Fibroblast of skin of left quadriceps (primary cell): ENCODE measurements at places on chromosomes 1 and 21.

DNA sequence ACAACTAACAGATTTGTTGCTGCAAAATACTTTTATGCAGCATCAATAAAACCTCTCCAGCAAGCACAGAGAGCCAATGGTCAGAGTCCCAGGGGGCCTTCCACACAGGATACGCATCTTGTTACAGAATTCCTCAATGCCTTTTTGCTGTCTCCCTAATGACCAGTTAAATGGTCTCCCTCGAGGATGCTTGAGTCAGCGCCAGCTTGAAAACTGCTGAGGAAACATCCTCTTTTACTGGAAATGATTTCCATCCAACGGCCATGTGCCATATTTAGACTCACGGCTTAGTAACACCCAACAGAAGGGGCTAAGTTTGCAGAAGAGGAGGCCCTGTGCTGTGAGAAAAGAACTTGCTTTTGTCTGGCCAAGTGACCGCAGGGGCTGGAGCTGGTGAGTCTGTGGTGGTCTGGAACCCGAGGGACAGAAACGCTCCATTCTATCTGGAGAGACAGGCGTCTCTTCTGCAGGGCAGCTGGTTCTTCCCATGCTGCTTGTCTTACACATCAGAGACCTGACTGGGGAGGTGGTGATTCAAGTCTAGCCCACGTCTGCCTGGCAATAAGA, 496.4 kb downstream of the SETD4 start:
- DNase-seq: peak; percentile 99

DNA sequence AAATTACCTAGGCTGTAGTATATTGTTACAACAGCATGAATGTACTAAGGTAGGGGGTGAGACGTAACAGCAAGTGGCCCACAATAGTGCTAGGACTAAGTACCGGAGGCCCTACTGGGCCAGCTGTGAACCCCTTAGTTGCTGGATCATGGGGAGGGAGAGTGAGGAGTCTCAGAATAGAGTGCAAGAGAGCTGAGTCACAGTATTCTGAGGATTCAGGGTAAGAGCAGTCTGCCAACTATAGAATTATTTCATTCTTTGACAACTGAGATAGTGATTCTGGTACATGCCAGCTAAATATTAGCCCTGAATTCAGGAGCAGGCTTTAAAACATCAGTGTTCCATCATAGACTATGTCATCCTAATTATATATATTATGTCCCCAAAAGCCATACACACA, 218.7 kb downstream of the TM2D1 start:
- DNase-seq: no peak

DNA sequence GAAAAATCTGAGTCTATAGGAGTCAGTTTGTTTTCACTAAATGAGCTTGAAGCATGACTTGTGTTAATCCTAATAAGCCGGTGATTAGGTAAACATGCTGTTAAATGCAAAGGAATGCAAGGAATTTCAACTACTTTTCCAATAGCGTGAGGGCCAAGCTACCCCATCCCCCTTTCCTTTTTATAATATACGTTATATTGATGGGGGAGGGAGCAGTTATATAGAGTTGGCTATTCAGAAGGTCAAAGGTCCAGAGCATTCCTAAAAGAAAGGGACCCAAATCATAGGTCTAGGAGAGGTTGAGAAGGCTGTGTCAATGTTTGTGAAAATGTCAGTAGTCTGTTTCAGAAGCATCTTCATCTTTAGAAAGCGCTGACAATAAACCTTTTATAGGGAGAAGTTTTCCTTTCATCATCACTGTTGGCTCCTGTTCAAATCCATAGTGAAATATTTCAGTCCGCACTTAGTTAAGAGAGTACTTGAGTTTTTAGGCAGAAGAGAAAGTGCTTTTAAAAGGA, 3.8 kb downstream of the CCN1 start:
- peak; percentile 93 for DNase-seq

DNA sequence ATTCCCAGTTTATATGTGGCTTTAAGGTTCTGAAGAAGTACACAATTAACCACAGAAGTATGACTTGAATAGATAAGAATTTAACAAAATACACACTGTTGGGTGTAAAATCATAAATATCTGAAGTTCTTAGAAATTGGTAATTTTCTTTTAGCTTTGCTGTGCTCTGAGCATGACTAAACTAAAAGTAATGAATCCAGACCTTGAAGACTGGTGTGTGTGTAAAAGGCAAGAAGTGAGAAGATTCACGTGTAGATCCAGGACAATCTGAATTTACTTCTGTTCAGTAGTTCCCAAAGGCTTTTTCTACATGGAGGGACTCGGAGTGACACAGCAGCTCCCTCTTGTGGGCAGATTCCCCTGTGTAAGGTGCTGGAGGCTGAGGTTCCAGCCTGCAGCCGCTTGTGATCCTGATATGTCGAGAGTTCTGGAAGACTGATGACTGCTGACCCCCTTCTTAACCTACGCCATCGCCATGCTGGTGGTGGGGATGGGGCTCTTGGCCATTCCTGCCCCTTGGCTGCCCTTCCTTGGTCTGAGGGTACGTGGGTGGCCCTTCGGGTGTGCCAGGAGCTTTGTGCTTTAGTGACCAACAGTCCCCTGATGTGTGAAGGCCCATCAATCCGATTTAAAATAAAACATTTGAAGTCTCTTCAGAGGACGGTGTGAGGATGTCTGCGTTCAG, 62.7 kb downstream of the ADARB1 start:
- peak; percentile 84 for DNase-seq

- DNase-seq: no peak
Observed at GRCh38 chr1:60990714-60991090, 91.7 kb upstream of the NFIA start.

DNA sequence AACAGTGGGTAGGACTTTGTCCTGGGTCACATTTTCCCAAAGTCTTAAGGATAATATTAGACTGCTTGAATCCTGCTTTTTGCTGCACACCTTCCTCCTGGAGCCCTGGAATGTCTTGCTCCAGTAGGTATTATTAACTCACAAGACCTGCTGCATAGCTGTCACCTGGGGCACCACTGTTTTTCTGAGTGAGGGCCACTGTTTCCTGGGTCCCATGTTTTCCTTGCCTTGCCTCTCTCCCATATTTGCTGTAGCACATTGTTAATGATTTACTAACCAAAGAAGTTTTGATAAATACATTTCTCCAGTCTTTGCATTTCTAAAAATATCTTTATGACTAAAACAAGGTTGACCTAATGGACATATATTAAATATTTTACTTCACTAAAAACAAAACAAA, 22.5 kb upstream of the FCAMR start:
- no peak for DNase-seq

- peak; percentile 55 for DNase-seq
Observed at GRCh38 chr1:156705918-156706656, 704 bp upstream of the CRABP2 start.

DNA sequence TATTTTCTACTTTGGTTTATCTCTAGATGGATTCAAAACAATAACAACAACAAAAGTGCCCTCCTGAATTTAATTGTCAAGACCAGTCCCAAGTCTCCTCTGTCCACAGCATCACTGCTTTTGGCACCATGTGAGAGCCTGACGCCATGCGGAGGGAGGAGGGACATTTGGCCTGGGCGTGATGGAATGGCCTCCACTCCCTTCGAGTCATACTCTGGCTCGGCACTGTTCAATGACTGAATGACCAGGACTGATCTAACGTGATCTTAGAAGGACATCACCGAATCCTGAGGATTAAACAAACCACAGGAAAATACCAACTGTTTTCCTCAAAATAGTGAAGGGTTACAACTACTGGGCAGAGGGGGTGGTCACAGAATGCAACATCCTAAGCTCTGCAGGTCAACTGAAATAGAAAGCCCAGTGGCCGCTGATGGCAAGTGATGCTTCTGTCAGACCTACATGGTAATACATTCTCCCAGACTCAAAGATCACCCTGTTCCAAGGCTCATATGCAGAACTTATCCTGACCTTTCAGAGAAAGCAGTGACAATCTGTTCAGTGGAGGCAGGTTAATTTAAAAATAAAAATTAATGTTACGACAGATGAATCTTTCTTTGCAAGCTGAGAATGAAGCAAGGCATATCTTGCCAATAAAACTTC, 19.1 kb downstream of the SRSF4 start:
- DNase-seq: no peak

DNA sequence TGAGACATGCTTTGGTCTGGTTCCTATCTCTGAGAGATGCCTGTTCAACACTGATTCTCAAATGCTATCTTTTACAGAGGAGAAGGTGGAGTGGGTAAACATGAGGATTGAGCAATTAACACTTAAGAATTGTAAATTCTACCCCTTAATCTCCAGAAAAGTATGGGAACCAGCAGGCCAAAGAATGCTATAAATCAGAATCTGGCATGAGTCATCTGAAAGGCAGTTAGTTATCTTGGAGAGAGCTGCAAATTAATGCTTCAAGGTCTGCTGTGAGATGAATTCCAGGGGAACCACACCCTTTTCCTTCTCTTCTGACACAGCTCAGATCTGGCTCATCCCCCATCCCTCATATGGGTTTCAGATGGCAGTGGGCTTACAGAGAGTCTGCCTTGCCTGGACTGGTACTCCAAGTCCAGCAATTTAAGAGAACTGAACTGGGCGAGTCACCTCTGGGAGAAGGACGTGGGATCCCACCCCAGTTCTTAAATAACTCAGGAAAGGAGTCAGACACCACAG, 5.2 kb downstream of the S100A10 start:
- DNase-seq: peak; percentile 89

DNA sequence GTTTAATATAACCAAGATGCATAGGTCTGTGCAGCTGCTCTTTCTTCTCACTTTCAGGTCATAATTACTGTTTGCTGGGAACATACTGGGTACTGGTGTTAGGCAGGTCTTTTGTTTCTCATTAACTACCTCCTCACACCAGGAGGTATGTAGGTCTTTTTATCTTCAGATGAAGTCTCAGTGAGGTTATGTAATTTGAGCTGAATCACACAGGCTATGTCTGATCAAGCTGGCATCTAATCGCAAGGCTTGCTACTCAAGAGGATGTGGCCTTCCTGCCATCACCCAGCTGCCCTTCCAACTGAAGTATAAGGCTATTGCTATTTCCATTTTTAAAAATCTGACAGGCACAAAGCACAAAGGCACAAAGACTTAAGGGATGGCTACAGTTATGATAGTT, 96.4 kb downstream of the RUNX1 start:
- no peak for DNase-seq

GRCh38 chr1:2503554-2504224, 22.7 kb downstream of the PANK4 start:
- DNase-seq: no peak

DNA sequence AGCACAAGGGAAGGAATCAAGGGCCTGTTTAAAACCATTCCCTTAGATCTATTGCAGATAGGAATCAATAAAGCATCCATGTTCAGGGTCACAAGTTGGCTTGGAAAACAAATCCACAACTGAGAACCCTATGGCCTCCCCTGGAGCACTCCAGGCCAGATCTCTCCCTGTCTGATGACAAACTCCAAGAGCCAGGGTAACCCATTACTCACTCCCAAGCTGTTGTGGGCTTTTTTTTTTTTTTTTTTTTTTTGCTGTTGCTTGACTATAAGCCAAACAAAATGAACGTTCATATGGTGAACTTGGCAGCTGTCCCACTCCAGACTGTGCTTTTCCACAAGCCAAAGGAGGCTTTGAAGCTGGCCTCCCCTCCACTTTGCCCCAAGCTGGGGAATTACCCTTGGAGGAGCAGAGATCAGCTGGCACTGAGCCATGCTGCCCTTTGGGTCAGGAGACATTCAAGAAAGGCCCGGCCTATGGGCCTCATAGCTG, 35.7 kb upstream of the VAV3 start:
- peak; percentile 71 for DNase-seq

- DNase-seq: no peak
Observed at GRCh38 chr1:207925210-207925609, 14.3 kb upstream of the CD34 start.

GRCh38 chr1:181583598-181583997, 100.3 kb downstream of the CACNA1E start:
- no peak for DNase-seq
